ENCODE measurements at places on chromosomes 2 and 18.

DNA sequence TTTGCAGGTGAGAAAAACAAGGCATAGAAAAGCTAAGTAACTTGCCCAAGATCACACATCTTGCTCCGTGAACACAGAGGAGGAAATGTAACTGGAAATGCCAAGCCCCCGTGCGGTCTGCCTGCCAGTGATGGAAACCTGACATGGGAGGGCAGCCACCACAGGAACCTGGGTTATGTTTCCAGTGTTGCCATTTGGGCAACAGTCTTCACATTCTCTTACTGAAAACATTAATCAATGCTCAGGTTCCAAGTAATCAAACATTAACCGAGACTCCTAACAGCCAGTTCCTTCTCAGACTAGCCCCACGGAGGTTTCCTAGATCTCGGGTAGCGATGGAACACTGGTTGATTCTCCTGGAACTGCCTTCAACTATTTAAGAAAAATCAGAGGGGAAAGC, 2.5 kb downstream of the TGFA start:
- DNase-seq: no peak

- no peak for DNase-seq
Measured at GRCh38 chr2:144875290-144875969, 355.5 kb upstream of the ZEB2 start.

- peak; percentile 44 for DNase-seq
Measured at GRCh38 chr2:70367722-70368323, 66.0 kb upstream of the FAM136A start.

DNA sequence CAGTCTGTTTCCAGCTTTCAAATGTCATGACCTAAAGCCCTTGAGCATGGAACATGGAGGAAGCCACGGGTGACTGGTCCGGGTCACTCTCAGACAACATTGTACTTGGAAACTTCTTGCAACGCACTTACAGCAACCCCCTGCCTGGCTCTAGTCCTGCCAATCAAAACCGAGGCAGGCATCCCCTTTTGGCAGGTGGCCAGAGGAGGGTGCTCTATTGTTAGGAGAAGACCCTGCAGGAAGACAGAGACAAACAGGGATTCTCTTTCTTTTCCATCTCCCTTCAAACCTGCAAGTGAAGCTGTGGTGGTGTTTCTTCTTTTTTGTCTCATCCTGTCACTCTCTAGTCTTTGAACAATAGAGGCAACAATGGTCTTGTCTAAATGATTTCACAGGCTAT, 667.2 kb downstream of the ZEB2 start:
- no peak for DNase-seq

DNA sequence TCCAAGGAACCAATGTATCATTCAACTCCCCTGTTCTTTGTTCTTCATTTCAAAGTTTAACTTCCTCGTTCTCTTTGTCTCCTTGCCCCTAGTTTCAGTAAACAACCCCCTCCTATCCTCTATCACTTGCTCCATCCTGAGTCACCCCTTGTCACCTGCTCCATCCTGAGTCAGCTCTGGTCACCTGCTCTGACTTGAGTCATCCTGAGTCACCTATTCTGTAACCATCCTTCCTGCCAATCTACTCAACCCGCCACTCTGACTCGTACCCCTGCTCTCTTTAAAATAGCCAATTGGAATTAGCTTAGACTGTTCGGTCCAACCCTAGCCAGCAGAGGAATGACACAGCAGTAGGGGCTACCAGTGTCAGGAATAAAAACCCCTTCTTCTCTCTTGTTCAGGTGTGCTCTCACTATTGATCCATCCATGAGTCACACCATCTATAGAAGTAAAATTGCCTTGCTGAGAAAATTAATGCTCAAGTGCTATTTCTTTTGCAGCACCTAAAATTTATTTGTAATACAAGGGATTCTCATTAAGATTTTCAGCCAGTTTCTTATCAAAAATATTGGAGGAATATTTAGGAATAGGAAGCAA, 326.8 kb downstream of the AKAIN1 start:
- DNase-seq: no peak

GRCh38 chr18:59878644-59879043, 21.2 kb upstream of the PMAIP1 start:
- peak; percentile 34 for DNase-seq

DNA sequence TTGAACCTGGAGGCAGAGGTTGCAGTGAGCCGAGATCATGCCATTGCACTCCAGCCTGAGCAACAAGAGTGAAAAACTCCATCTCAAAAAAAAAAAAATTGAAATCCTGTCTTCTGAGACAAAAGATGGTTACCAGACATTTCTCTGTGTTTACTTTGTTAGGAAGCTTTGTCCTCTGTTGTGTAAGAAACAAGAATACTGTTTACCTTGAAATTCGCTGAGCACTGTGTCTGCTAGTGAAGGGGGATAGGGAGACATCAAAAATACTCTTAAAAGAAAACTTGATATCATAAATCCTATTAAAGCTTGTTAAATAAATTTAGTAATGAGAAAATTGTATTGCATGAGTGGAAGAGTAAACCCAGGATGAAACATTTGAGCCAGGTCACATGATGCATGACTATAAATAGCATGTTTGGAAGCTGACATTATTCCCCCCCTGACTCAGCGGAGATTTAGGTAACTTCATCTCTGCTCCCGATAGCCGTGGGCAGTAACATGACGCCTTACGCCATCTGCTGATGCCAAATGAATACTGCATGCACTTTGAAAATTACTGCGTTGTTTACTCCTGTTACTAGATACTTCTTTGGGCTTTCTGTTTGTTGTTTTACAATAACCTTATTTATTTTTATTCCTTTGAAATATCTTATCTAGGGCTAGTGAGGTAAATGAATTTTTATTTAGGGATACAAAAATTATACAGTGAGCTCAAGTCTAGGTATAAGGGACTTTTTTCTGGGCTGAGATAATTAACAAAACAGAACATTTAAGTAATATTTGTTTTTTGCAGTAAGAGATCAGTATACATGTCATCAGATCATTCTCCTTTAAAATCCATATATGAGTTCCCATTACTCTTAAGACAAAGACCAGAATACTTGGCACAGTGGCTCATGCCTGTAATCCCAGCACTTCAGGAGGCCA, 134.9 kb downstream of the MAP3K20 start:
- DNase-seq: peak; percentile 96

GRCh38 chr2:74864728-74865722, 31.1 kb downstream of the HK2 start:
- peak; percentile 80 for DNase-seq

DNA sequence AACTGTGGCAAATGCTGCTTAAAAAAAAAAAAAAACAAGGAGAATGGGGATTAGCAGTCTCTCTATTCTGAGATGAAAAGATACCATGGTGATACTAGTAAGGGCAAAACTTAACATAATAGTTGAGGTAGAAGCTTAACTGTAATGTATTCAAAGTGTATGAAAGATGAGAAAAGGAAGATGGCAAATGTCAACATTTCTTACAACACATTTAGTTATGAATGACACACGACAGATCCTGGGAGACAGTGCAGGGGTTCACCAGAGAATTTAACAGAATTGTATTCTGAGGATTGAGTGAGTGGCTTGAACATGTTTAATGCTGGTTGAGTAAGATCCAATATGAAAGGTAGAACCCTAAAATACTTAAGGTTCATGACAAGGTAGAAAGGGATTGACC, 52.7 kb downstream of the CUL3 start:
- DNase-seq: no peak

- DNase-seq: peak; percentile 98
Measured at GRCh38 chr2:120539937-120540718, 194.2 kb downstream of the INHBB start.

GRCh38 chr2:157822993-157823392, 53.1 kb downstream of the ACVR1 start:
- peak; percentile 45 for DNase-seq

GRCh38 chr2:11945139-11946126, 199.0 kb downstream of the LPIN1 start:
- no peak for DNase-seq

DNA sequence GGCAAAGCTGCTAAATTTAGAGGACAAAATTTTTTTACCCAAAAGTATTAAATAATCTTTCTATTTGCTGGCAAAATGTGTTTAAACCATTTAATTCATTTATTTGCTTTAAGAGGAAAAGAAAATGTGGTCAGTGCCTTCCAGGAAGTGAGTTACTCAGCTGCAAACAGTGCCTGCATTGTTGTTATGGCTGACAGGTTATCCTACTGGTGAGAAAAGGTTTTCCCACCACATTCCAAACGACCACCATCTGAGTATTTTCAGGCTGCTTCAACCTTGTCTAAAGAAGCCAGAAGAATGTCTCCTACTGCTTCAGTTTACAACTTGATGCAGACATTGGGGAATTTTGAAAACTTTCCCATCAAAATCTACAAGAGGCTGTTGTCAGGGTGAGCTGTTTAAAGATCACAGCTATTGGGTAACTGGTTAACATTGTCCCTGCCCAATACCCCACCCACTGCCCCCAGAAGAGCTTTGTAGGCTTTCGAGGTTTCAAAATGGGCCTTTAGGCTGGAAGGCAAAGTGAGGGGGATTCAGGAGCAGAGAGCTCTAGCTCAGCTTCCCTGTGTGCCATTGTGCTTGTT, 461.3 kb upstream of the FANCL start:
- DNase-seq: peak; percentile 1

DNA sequence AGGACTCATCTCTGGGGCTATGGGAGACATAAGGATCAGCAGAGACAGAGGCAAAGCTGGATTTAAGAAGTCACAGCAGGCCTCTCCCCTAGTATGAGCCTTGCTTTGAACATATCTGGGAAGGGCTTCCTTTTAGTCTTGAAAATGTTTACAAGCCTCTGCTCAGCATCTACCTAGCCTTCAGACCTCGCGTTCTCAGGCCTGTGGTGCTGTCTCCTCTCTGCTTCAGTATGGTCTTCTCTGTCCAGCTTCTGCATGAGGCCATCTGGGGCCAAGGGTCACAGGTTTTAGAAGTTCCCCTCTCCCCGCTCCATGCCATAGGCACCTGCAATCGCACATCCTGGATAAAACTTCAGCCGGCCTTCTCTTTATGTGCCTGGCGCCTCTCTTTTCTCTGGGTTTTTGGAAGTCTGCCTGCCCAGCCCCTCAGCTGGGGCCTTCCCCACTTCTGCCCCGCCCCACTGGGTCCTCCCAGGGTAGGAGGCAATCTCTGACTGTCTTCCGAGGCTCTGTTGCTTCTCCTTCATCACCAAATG, 7.1 kb downstream of the ACTG2 start:
- DNase-seq: no peak

- no peak for DNase-seq
Measured at GRCh38 chr2:235366390-235366789, 127.5 kb upstream of the AGAP1 start.

GRCh38 chr2:19746611-19747309, 155.0 kb downstream of the TTC32 start:
- peak; percentile 40 for DNase-seq

- no peak for DNase-seq
Measured at GRCh38 chr2:214853906-214854305, 44.4 kb upstream of the BARD1 start.
